ENCODE measurements at places on chromosomes 7 and 10.

DNA sequence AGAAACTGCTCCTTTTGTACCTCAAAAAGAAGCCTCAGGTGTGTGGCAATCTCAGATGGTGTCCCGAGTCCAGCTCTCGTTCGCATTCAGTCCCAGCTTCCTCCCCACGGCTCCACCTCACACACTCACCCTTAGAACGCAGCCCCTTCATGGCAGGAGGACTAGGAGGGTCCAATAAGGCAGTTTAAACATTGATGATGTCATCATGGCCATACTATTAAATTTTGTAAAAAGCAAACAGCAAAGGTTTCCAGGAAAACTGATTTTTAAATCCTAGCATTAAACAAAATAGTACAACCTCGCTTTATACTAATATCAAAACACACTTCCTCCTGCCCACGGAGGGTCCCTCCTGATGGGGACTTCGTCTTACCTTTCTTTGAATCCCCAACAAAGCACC, 133.0 kb downstream of the ADAM12 start:
- no peak for DNase-seq

DNA sequence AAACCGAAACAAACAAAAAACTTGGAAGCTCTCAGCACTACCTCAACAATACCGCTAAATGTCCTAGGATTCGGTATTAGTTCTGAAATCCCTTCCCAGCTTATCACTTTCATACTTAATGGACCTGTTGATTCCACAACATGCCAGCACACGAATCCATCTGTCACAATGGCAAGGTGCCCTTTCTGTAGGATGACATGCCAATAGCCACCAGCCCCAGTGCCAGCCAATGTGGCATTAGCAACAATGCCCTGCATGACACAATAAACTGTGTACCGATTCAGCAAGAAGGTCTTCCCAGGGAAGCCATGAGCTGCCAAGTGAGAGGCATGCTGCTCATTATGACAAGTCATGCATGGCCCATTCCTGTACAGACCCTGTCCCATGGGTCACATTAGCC, 35.6 kb upstream of the CHCHD3 start:
- DNase-seq = no peak

DNA sequence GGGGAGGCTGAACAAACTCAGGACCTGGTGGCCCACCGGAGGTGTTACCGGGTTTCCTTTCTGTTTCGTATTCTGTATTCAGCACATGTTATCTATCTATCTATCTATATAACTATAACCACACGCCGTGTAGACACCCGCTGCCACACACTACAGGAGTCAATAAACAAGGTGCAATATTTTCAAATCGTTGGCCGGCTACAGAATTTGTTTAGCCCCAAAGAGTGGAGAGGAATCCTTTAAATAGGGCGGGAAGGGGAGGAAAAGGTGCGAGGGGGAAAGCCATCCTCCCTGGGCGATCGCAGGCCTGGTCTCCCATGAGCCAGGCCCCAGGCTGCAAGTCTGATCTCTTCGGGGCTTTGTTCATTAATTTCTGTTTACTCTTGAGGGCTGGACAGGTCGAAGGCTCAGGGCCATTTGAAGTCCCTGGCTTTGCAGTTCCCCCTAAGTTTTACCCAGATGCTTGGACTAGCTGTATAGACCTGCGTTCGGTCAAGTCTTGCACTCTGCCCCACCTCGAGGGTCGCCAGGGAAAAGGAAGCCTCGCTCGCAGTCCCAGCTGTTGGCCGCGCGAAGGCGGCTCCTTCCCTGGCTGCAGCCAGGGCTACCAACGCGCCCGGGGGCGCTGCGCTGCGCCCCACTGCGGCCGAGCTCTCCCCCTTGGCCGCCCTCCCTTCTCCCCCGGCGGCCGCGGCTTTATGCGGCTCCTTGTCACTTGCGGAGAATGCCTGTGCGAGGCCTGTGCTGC, 3.8 kb downstream of the NKX2-3 start:
- DNase-seq = no peak

- no peak for DNase-seq
Measured at GRCh38 chr10:132104062-132104461, 38.3 kb downstream of the JAKMIP3 start.

- peak; percentile 33 for DNase-seq
Measured at GRCh38 chr7:156640949-156641485, 443 bp downstream of the RNF32 start.

- no peak for DNase-seq
Measured at GRCh38 chr7:29956487-29956836, 33.1 kb downstream of the SCRN1 start.

DNA sequence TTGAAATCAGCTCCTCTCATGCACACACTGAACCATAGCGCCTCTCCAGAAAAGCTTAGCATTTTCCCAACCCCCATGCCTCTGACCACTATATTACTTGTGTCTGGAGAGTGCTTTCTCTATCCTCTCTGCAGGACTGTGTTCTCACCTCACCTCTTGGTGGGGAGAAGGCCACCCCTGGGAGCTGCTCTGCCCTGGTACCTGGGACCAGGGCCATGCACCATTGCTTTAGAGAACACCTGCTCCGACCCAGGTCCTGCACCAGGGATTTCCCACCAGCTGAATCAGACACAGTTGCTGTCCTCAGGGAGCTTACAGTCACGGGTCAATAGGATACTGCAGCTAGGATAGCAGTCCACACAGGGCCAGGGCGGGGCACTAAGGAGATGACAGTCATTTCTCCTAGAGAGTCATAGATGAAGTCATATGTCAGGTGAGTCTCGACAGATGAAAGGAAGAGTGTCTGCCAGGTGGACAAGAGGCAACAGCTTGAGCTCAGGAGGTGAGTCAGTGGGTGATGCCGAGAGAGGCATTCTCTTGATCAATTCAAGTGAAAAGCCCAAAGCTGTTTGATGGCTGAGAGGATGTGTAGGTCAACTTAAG, 619 bp upstream of the LMTK2 start:
- no peak for DNase-seq

DNA sequence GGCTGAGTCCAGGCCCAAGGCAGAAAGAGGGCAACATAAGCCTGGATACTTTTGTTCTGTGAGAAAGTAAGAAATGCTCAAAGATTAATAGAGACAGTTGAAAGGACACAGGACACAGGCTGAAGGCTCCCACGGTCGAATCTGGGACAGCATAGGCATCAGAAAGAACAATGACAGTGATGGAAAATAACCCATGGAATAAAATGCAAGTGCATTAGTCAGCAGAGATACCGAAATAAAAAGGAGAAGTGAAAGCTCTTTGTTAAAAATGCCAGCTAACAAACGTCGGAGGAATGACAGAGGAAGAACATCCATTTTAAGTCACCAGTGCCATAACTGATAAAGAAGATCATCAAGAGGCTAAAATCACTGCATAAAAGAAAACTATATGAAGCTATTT, 19.6 kb upstream of the AGAP5 start:
- DNase-seq = peak; percentile 10

GRCh38 chr10:63416376-63416775, 49.4 kb downstream of the JMJD1C start:
- DNase-seq = no peak

DNA sequence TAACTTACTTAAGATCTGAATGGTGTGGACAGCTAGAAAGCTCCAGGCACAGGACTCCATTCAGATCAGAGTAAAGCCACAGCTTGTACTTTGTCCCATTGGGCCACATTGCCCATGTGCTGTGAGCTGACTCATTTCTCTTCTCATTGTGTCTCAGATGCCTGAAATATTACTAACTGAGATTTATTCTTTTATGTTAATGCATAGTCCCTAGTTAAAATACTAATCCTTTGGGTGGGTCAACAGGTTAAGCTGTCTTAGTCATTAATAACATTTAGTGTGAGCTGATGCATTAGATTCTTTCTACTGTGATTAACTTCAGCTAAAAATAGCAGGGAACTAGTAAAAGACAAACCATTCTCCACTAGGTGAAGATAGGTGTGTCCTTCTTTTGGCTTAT, 104.7 kb upstream of the ARMC3 start:
- no peak for DNase-seq

DNA sequence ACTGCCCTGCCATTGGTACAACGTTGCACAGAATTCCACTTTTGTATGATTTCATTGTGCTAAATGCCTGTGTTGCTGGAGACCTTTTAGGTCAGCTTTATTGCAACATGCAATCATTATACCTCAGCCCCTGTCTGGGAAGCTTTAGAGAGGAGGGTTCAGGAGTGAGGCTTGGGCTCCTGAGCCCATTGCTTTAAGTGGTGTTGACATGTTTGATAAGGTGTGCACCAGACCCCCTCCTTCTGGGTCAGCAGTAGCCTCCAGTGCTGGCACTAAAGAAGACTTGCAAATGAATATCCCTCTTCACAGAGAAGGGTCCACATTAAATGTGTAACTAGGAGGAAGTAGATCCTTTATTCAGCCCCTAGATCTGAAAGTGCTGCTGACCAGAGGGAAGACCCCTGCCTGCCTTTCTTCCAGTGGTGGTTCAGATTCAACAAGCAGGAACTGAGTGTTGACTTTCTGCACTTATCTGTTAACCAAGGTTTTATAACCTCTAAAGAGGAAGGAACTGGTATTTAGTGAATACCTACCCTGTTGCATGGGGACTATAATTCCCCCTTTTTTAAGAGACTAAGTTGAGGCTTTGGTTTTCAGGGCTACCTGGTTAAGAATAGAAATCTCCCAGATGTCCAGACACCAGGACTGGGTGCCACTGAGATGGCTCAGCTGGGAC, 369.4 kb upstream of the IGFBP3 start:
- no peak for DNase-seq

Data from GM12864 (cell line).